ENCODE measurements at places on chromosomes 5 and 9. TPM values are rescaled to one million over a fixed set of nuclear protein-coding genes. Genes with fewer than 3 reads are reported as not detected.

CTXN3 gene
- total RNA-seq: not detected

SSBP2 gene
- total RNA-seq: 43.8 TPM

TSSK1B gene
- total RNA-seq: not detected

DNA sequence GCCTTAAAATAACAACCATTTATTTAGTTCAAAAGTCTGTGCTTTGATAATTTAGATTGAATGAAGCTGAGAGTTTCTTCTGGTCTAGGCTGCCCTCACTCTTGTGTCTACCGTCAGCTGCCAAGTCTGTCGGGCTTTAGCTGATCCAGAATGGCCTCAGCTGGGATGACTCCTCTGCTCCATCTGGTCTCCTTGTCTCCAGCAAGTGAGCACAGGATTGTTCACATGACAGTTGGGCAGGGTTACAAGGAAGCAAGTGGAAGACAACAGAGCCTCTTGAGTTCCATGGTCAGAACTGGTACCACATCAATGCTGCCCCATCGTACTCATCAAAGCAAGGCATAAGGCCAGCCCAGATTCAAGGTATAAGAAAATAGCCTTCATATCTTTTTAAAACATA is 9.0 kb downstream of the HTR1A start:
- H3K4me1 ChIP-seq: no peaks in the 10 kb centered on the region
- H3K27me3 ChIP-seq: no peaks in the 10 kb centered on the region
- no peak for DNase-seq
- H3K4me3 ChIP-seq: no peak overlapping the region

GRCh38 chr5:76607353-76607871 is 15.8 kb downstream of the F2RL2 start:
- H3K4me1 ChIP-seq: no peaks in the 10 kb centered on the region
- no peak overlapping the region for H3K27ac ChIP-seq
